ENCODE measurements at places on chromosomes 3 and 15.
A peak's percentile ranks its signal among the peaks of the same experiment; 100 is the strongest.

DNA sequence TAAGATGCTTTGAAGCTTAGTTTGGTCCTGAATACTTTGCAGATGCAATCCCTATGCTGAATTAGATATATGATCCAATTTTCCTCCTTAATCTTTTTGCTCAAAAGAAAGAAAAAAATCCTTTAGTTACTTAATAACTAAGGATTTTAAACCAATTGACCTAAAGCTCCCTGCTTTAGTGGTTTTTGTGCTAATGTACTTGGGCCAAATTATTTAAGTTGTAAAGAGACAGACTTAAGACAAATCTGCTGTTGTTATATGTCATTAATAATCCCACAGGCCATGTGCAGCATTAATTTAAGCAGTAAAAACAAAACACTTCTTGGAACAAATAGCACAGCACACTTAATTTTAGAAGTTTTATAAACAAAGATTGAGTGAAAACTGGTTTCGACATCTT, 776.1 kb upstream of the SEMA6D start:
- no peak for DNase-seq

- DNase-seq, result no peak
These were observed 357.1 kb downstream of the ZPLD1 start for GRCh38 chr3:102791641-102792589.

DNA sequence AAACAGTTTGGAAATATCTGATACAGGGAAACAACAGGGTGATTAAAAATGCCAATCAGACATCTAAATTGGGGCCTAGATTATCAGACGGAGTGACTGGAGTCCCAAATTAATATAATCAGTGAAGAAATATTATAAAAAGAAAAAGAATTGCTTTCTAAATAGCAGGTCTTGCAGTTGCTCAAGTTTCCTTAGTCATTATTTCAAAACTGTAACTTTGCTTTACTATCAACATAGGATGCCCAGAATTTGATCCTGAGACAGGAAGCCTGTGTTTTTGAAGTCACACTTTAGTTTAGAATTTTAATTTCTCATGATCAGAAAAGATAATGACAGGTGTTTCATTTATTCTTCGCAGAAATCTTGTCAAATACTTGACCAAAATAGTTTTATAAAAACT, 105.9 kb downstream of the IL1RAP start:
- no peak for DNase-seq

DNA sequence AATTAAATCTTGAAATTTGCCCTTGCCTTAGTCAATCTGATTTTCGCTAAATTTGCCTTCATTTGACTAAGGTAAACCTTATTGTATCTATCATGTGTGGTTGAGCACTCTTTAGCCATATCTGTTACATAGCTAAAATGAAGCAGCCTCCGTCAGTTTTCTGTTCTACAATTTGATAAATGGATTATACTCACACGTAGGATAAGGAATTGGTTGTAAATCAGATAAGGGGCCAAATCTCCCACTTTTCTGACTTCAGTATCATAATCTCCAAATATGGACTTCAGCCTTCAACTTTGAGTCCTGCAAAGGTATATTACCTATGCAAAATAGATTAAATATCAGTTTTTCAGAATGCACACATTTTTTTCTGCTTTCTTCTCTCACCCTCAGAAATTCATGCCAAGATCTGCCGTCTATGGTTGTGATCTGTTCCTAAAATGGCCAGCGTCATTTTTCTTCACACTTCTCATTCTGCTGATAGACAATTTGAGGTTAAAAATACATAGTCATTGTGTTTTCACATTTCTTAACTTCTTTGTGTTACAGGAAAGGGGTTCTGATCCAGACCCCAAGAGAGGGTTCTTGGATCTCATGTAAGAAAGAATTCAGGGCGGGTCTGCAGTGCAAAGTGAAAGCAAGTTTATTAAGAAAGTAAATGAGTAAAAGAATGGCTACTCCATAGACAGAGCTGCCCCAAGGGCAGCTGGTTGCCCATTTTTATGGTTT, 36.9 kb downstream of the RAB8B start:
- DNase-seq, result no peak

- DNase-seq, result no peak
These were observed 27.6 kb downstream of the CPOX start for GRCh38 chr3:98565843-98566242.

DNA sequence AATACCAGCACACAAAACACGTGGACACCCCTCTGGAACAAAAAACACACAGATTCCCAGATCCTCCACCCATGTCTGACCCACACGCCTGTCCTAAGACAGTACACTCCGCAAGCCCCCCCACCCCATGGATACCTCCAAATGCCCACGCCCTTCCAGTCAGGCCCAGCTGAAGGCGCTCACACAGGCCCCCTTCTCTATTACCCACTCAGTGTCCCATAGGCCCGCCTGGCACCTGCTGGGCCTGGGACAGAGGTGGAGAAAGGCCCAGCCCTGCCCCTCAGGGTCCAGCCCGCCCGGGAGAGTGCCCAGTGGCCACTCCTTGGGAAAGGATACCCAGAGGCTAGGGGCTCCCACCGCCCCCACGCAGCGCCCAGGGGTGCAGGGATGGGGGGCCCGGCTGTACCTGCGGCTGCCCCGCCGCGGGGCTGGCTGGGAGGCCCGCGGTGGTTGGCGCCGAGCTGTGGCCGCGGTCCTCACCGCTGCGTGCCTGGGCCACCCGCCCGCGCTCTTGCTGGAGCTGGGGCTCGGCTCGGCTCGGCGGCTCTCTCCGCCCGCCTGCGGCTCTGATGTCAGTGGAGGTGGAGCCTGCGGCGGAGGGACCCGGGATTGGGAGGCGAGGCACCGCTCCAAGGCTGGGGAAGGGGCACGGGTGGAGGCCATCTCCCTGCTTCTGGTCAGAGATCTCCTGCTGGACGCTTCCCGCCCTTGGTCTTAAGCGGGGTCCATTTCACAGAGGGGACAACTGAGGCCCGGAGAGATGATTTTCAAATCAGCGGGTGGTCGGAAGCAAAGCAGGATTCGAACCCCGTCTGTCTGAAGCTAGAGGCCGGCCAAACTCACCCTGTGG, at the start of gene CAMK1:
CAMK1 (minus strand) TSS at position 522 of the 850 bp plus-strand sequence. CDS start 2,198 bp downstream, outside the sequence.
- DNase-seq, result peak; percentile 23

DNA sequence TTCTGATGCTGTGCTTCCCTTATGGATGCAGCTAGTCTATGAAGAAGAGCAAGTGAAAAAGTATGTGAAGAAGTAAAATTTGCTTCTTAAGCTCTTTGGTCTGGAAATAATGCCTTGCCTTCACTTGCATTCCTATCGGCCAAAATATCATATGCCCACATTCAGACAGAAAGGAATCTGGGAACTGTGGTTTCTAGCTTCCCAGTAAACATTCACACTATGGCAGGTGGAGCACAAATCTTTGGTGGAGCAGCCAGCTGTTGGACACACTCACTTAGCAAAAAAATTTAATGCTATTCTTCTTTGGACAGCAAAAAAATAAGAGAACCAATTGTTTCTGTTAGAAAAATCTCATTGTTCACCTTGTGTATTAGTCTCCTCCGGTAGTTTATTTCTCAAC, 12.3 kb upstream of the COL6A6 start:
- DNase-seq, result no peak

GRCh38 chr3:184360929-184361531, 375 bp downstream of the CLCN2 start:
- no peak for DNase-seq

- no peak for DNase-seq
These were observed 20.1 kb upstream of the ZCWPW2 start for GRCh38 chr3:28328188-28329151.

GRCh38 chr3:194999491-194999890, 271.5 kb downstream of the XXYLT1 start:
- DNase-seq, result no peak

Data from activated T-helper 1 cell treated with anti-CD3 and anti-CD28 coated beads, Interleukin-2, amount 50 U/mL, for 16 hours (primary cell).